SK-N-MC (cell line): ENCODE measurements at places on chromosomes 13 and 19.

GRCh38 chr13:44313674-44314073 lies 60.0 kb upstream of the SERP2 start:
- DNase-seq, result no peak

DNA sequence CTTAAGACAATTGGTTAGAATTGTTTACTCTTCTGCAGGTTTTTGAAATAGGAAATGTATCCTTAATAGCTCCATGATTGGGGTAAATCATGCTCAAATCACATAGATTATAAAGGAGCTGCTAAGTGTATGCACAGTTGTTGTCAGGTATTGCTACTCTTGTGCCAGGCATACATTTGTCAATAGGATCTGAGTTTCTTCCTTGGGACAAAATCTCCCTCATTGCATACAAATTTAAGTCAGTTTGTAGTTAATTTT lies 109.3 kb upstream of the MLNR start:
- DNase-seq, result no peak

GRCh38 chr13:42364613-42365000 lies 92.7 kb downstream of the AKAP11 start:
- no peak for DNase-seq

DNA sequence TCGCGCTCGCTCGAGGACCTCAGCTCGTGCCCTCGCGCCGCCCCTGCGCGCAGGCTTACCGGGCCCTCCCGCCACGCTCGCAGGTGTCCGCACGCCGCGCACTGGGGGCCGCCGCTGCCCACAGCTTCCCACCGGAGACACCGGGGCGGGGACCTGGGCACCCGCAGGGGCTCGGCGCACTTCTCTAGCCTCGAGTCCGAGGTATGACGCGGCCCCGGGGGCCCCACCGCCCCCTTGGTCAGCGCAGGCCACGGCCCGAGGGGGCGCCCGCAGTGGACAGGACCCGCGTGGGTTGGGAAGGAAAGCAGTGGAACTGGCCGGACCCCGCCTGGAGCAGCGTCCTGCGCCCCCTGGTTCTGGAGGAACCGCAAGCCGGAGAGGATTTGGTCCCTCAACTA lies 2.1 kb upstream of the GRWD1 start:
- DNase-seq, result no peak

- no peak for DNase-seq
These were observed 1247.2 kb upstream of the PRR20A start for GRCh38 chr13:55893540-55893939.

GRCh38 chr19:15123031-15123890 lies 16.1 kb downstream of the SYDE1 start:
- DNase-seq, result no peak

DNA sequence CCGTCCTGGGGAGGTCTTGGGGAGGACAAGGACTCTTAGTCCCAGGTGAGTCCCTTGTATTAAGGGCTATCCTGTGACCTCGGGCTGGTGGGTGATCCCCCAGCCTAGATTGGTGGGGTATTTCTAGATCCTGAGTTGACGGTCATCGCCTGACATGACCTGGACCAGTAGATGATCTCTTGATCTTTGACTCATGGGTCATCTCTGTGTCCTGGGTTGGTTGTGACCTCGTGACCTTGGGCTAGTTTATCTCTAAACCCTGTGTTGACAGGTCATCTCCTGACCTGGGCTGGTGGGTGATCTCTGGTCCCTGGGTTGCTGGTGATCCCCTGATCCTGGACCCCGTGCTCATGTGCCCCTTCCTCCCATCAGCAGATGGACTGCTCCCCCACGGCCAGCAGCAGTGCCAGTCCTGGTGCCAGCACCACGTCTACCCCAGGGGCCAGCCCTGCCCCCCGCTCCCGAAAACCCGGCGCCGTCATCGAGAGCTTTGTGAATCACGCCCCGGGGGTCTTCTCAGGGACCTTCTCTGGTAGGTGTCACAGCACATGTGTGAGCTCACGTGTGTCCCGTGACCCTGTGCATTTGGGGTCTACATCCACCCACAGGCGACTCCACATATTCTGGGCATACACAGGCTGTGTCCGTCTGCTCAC lies 6.3 kb downstream of the MIDN start:
- DNase-seq, result no peak

DNA sequence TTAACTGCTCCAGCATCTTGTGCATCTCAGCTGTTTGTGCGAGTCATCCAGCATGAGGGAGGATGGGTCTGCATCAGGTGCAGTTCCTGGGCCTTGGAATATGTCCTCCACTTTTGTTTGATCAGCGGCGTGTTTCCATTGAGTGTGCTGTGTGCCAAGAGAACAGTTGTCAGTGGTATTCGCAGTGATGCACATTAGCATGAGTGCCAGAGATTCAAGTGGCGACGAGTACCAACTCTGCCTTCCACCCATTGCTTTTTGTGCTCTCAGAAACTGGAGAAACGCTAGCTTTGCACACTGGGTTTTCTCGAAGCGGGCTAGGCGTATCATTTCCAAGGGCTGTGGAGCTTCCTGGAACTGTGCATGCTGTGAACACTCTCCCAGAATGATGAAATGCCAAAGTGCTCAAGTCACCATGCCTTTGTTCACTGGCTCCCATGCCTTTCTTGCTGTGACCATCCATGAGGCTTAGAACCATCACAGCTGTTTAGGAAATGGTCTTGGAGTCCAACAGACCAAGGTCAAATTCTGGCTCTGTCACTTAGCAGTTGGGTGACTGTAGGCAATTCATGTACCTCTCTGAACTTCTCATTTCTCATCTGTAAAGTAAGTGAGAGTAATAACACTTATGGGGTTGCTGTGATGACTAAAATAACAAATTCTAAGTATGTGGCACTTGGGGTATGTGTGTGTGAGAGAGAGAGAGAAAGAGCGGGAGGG lies 18.4 kb downstream of the LRCH1 start:
- no peak for DNase-seq

- DNase-seq, result no peak
These were observed 483.2 kb downstream of the EFNB2 start for GRCh38 chr13:106052200-106052767.

DNA sequence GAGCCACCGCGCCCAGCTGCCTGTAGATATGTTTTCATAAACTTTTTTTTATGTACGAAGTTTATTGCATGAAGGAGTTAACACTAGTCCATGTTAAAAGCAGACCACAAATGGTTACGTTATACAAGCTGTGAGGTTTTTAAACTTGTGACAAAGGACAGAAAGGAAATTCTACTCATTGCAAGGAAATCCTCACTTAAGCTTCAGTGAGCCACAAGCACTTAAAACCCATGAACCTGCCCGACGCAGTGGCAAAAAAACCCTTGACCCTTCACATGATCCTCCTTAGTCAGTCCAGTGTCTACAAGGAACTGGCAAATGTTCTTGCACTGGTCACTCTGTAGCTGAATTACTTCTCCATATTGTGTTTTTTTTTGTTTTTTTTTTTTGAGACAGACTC lies 4.2 kb downstream of the MPND start:
- no peak for DNase-seq
